ENCODE measurements at places on chromosomes 7 and 10.

GRCh38 chr10:5343561-5343960, 21.2 kb upstream of the UCN3 start:
- no peaks in the 10 kb centered on the region for H3K36me3 ChIP-seq
- H3K4me3 ChIP-seq: no peak overlapping the region
- H3K4me1 ChIP-seq: no peaks in the 10 kb centered on the region
- DNase-seq: no peak
- H3K27ac ChIP-seq: no peak overlapping the region
- no peaks in the 10 kb centered on the region for H3K27me3 ChIP-seq

GRCh38 chr10:46526682-46527038, 29.8 kb downstream of the GPRIN2 start:
- peaks cover 21% of the 10 kb centered on the region for H3K4me1 ChIP-seq
- H3K27me3 ChIP-seq: no peaks in the 10 kb centered on the region
- no peak overlapping the region for H3K27ac ChIP-seq
- no peak for DNase-seq
- H3K4me3 ChIP-seq: no peak overlapping the region
- H3K36me3 ChIP-seq: no peaks in the 10 kb centered on the region

GRCh38 chr7:70263471-70264255, 665.4 kb downstream of the AUTS2 start:
- DNase-seq: no peak
- no peak overlapping the region for H3K4me3 ChIP-seq
- H3K36me3 ChIP-seq: no peaks in the 10 kb centered on the region
- peaks cover 13% of the 10 kb centered on the region for H3K4me1 ChIP-seq
- H3K27me3 ChIP-seq: no peaks in the 10 kb centered on the region
- H3K27ac ChIP-seq: no peak overlapping the region

- H3K4me1 ChIP-seq: no peaks in the 10 kb centered on the region
- DNase-seq: no peak
- H3K36me3 ChIP-seq: no peaks in the 10 kb centered on the region
- no peaks in the 10 kb centered on the region for H3K27me3 ChIP-seq
- no peak overlapping the region for H3K27ac ChIP-seq
Measured at GRCh38 chr7:80040335-80040734, 94.3 kb upstream of the GNAI1 start.

DNA sequence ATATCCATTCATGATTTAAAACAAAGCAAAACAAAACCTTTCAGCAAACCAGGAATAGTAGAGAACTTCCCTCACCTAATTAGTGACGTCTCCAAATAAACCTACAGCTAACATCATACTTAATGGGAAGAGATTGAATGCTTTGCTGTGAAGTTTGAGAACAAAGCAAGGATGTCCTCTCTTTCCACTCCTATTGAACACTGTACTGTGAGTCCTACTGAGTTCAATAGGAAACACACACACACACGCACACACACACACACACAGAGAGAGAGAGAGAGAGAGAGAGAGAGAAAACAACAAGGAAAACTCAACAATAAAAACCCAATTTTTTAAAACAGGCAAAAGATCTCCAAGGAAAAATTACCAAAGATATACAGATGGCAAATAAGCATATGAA, 32.3 kb downstream of the PODXL start:
- DNase-seq: no peak
- H3K27me3 ChIP-seq: no peaks in the 10 kb centered on the region
- peaks cover 20% of the 10 kb centered on the region for H3K4me1 ChIP-seq
- no peaks in the 10 kb centered on the region for H3K36me3 ChIP-seq
- no peak overlapping the region for H3K4me3 ChIP-seq
- no peak overlapping the region for H3K27ac ChIP-seq

DNA sequence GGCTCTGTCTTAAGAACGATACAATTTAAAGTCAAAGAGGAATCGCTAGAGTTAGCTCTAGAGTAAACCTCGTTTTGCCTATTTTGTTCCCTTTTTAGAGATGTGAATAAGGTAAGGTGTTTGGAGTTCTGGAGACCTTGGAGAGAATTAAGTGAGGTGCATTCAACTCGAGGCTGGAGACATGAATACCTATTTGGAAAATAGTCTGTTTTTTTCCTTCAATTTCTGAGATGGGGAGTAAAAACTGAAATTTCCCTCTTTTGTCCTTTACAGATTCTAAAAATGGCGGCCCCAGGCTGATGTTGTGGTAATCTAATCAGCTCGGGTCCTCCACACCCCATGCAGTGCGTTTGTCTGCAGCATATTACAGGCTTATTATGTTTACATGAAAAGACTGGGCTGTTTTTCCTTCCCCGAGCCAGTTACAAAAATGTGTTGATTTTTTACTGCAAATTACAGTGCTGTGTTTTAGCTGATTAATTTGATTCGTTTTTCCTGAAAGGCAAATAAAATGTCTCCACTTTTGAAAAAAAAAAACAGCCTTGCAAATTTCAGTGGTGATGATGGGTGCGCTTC, 1.5 kb downstream of the KMT2E start:
- peaks cover 17% of the 10 kb centered on the region for H3K4me1 ChIP-seq
- H3K27me3 ChIP-seq: no peaks in the 10 kb centered on the region
- DNase-seq: peak; percentile 26
- no peaks in the 10 kb centered on the region for H3K36me3 ChIP-seq
- H3K4me3 ChIP-seq: peak overlapping the region; percentile 100
- H3K27ac ChIP-seq: peak overlapping the region; percentile 100

DNA sequence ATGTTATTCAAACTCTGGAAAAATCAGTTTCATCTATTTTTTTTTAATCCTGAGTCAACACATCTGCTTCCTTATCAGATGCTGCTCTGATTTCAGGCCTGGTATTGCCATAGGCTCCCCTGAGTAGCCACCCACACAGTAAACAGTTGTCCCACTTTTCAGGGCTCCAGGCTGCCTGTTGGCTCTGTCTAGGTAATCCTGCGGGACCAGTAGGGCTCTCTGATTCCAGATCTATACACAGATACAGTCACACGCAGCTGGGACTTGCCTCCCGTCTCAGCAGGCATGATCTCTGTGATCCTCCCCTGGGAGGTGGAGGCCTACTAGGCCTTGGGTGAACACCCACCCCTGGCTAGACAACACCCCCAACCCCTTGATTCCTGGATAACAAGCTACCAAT, 206.1 kb downstream of the CREB5 start:
- no peaks in the 10 kb centered on the region for H3K36me3 ChIP-seq
- DNase-seq: no peak
- no peaks in the 10 kb centered on the region for H3K27me3 ChIP-seq
- H3K4me3 ChIP-seq: no peak overlapping the region
- peaks cover 7% of the 10 kb centered on the region for H3K4me1 ChIP-seq
- no peak overlapping the region for H3K27ac ChIP-seq

DNA sequence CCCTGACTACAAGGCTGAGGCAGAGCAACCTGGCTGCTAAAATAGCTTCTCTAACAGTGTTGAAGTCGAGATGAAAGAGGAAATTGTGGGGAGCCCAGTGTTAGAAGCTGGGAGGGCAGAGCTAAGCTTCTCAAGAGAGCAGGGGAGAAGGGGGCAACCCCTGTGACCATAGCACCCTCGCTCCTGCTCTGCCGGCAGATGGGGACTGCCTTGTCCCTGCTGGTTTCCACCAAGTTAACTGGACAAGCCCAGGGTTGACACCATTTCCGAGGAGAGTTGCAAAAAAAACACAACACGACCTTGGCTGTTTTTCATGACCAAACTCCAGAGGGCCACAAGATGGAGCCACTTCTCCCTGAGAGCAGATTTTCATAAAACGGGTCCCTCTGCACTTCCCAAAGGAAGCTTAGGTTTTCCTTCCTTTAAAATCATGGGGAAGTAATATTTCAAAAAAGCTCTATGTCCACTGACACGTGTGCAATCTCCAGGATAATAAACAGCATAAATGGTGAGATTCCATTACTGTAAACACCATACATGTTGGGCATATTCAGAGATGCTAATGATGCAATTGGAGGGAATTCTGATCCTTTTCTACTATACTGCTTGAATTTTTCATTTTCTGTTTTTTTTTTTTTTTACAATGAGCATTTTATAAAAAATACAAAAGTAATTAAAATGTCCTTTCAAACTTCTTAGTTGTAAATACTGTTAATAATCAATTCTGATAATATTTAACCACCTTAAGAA, 140.4 kb downstream of the PIP4K2A start:
- peak; percentile 43 for DNase-seq
- no peaks in the 10 kb centered on the region for H3K27me3 ChIP-seq
- no peaks in the 10 kb centered on the region for H3K4me1 ChIP-seq
- no peak overlapping the region for H3K27ac ChIP-seq

GRCh38 chr7:137363683-137364082, 20.1 kb upstream of the PTN start:
- no peak overlapping the region for H3K27ac ChIP-seq
- H3K4me3 ChIP-seq: no peak overlapping the region
- no peaks in the 10 kb centered on the region for H3K36me3 ChIP-seq
- DNase-seq: no peak
- H3K27me3 ChIP-seq: no peaks in the 10 kb centered on the region

DNA sequence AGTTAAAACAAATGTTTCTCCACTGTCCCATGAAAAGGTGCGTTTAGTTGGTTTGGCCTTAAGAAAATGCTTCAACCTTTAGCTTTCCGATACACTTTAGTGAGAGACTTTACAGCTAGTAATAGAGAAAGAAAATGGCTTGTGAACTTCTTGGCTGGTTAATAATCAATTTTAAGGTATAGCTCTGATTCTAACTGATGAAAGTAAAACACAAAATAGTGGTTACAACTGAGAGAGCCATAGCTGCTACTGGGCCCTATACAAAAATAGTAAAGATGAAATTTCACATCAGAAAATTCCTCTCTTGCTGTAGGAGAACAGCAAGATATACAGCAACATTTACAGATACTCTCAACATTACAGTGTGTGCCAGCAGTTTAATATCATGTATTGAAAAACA, 371.4 kb downstream of the PHTF2 start:
- no peak overlapping the region for H3K27ac ChIP-seq
- DNase-seq: no peak
- no peaks in the 10 kb centered on the region for H3K36me3 ChIP-seq
- H3K4me3 ChIP-seq: no peak overlapping the region
- no peaks in the 10 kb centered on the region for H3K4me1 ChIP-seq

GRCh38 chr10:22997096-22997495, 69.2 kb downstream of the ARMC3 start:
- no peaks in the 10 kb centered on the region for H3K4me1 ChIP-seq
- H3K27me3 ChIP-seq: 0 out of 2 replicates have a peak, but pooled peaks cover 2% of the 10 kb centered on the region
- no peaks in the 10 kb centered on the region for H3K36me3 ChIP-seq

DNA sequence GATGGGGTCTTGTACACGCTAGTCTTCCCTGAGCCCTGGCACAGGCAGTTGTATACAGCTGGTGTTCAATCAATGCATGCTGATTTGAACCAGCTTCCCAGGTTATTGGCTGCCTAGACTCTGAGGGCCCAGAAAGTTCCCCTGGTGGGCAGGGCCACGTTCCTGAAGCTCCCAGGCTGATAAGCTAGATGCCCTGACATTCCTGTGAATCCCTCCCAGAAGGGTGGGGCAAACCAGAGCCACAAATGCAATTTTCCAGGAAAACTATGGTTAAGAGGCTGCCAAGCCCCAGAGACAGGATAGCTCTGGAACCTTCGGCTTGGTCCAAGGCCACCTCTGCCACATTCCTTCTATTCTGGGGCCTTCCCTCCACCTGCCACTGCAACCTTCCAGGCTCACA, 78.2 kb downstream of the FAM53B start:
- H3K4me1 ChIP-seq: peaks cover 25% of the 10 kb centered on the region
- H3K27me3 ChIP-seq: no peaks in the 10 kb centered on the region
- no peak overlapping the region for H3K4me3 ChIP-seq
- H3K36me3 ChIP-seq: peaks cover 3% of the 10 kb centered on the region
- peak; percentile 20 for DNase-seq
- H3K27ac ChIP-seq: no peak overlapping the region

GRCh38 chr7:96330193-96330592, 8.3 kb upstream of the SLC25A13 start:
- no peak overlapping the region for H3K4me3 ChIP-seq
- no peak overlapping the region for H3K27ac ChIP-seq
- peaks cover 20% of the 10 kb centered on the region for H3K4me1 ChIP-seq
- H3K36me3 ChIP-seq: no peaks in the 10 kb centered on the region
- H3K27me3 ChIP-seq: no peaks in the 10 kb centered on the region

DNA sequence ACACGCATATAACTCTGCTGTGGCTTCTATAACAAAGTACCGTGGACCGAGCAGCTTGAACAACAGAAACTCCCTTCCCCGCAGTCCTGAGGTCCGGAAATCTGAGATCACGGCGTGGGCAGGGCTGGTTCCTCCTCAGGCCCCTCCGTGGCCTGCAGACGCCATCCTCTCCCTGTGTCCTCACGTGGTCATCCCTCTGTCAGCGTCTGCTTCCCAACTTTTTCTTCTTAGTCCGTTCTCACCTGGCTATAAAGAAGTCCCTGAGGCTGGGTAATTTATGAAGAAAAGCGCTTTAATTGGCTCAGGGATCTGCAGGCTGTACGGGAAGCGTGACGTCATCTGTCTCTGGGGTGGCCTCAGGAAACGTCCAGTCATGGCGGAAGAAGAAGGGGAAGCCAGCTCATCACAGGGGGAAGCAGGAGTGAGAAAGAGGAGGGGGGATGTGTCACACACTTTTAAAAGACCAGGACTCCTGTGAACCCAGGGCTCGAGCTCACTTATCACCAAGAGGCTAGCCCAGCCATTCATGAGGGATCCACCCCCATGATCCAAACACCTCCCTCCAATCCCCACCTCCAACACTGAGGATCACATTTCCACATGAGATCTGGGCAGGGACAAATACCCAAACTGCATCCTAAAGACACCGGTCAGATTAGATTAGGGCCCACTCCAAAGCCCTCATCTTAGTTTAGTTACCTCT, 91.2 kb upstream of the INSIG1 start:
- no peak for DNase-seq
- no peaks in the 10 kb centered on the region for H3K27me3 ChIP-seq
- H3K4me1 ChIP-seq: peaks cover 5% of the 10 kb centered on the region

DNA sequence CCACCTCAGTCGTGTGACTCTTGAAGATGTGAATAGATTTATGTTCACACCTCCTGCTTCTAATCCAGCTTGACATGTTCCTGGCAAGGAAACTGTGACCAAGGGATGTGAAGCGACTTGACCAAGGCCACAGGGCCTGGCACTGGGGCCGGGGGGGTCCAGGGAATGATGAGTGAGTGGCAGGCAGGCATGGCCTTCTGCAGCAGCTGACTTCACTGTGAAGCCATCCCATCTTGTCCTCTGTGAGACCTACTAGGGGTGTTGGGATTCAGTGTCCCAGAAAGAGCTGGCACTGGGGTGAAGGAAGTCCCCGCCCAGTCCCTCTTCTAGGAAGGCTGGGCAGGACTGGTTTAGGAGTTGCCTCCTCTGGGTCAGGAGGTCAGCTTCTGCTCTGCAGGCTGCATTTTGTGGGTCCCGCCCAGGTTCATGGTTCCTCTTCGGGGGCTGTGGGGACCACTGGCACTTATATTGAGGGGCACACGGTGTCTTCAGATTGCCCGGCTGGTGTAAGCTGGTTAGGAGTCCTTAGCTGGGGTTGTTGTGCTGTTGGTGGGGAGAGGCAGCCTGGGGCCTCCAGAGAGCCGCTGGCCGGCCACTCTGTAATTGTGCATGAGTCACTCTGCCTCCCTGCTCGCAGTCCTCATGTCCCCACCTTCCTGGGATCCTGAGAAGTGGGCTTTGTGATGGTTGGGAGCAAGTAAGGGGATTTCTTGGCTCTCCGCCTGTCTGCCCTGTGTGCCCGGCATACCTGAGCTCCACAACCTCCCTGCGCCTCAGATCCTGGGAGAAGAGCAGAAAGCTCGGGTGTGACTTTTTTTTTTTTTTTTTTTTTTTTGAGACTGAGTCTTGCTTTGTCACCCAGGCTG, 11.0 kb downstream of the ZMIZ1 start:
- peak overlapping the region; percentile 31 for H3K27ac ChIP-seq
- DNase-seq: no peak
- no peak overlapping the region for H3K4me3 ChIP-seq
